ENCODE measurements at places on chromosomes 11 and 22.

DNA sequence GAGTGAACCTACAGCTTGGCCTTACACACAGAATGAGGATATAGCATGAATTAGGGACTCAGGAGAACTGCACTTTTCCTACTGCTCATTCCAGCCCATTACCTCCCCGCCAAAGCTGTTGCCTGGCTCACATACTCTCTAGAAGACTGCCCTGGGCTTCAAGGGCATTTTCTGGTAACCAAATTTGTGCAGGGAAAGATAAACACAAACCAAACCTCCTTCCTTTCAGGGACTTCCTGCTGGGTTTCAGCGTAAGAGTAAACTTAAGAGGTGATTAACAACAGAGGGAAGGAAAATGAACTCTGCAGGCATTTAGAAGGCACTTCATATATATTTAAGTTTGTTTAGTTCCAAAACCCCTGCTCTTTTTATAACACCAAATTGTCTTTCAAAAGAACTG lies 194.9 kb downstream of the SWAP70 start:
- no peak for DNase-seq

DNA sequence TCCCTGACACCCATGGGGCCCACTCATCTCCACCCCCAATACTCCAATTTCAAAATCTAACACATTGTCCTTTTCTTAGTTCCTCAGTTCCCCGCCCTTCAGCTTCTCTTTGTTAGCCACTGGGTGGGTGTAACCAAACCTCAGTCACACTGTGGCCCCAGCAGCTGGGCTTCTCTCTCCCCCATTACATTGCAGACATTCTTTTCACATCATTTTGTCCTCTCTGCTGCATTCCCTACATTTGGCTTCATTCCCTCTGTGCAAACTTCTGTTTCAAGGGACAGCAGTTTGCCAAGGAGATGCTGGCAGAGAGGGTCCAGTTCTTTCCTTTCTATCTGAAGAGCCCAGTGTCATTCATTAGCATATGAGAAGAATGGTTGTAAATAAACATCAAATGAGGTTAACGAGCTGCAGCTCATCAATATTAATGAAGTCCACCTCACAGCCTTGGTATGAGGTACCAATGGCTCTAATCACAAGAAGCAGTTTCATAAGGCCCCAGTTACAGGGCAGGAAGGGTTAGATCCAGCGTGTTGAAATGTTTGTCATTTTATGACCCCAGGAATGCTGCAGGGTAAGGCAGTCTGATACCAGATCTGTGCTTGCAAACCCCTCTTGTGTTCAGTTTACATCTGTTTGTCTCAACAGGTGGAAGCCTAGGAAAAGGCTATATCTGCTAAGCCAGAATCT lies 72.3 kb downstream of the ARFGAP2 start:
- no peak for DNase-seq

DNA sequence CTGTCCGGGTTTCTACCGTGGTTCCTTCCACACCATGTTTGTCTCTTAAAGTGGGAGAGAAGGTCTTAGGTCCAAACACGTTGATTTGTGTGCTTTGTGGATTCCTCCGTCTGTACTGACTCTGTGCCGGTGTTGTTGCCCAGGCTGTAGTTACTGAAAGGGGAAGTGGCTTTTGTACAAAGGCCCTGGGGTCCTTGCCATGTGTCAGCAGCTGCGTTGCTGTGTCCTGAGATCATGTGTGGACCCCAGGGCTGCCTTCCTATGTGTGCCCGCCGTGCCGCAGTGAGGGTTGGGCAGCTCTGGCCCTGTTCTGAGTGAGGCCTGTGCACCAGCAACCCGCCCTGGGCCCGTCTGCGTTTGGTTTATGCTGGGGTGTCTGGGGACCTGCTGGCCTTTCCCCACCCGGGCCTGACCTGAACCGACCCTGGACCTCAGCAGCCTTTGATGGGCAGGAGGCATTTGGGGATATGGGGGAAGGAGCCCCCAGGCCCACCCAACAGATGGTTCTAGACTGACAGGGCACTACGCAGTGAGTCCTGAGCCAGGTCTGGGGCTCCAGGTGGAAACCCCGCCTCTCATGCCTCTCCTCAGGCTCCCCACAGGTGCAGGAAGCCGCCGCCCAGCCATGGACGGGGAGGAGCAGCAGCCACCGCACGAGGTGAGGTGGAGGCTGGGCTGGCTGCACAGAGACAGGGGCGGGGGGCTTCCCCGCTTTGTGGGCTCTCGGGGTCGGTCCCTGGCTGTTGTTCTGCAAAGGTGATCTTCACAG lies 6.9 kb downstream of the TRABD start:
- no peak for DNase-seq

DNA sequence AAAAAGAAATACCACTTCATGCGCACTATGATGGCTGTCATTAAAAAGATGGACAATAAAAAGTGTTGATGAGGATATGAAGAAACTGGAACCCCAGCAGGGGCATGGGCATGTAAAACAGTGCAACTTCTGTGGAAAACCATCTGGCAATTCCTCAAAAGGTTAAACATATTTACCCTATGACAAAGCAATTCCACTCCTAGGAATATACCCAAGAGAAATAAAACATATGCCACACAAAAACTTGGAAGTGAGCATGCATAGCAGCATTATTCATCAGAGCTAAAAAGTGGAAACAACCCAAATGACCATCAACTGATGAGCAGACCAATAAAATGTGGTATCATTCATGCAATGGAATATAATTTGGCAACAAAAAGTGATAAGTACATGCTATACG lies 50.1 kb downstream of the LRRC32 start:
- no peak for DNase-seq

DNA sequence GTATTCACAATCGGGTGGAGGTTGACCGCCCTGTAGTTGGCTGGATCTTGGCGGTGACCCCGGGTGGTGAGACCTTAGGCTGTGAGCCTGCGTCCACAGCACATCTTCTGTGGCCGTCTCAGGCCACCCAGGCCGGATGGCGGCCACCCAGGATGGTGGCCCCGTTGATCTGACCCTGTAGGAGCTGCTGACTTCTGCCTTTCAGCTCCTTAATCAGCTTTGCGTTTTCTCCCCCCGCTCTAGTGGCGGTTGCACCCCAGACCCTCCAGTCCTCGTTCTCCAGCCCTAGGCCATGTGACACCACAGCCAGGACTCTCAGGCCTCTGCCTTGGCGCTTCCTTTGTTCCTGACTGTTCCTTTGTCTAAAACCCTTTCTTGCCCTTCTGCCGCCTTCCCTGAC lies 244.0 kb downstream of the TBC1D22A start:
- no peak for DNase-seq

DNA sequence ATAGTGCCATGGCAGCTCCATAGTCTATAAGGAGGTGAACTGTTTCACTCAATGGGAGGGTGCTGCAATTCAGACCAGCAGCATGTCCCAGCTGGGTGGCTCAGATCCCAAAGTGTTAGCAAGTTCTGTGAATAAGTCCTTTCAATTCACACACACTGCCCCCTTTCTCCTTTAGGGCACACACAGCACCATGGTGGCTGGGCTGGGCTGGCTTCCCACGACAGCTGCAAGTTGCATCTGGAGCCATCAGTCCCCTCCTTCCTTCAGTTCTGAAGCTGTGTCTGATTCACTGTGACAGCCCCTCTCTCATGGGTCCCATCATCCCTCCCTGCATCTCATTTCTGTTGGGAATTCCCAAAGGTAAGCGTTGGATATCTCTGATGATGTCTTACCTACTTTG lies 324.1 kb upstream of the NCAM1 start:
- DNase-seq = no peak

DNA sequence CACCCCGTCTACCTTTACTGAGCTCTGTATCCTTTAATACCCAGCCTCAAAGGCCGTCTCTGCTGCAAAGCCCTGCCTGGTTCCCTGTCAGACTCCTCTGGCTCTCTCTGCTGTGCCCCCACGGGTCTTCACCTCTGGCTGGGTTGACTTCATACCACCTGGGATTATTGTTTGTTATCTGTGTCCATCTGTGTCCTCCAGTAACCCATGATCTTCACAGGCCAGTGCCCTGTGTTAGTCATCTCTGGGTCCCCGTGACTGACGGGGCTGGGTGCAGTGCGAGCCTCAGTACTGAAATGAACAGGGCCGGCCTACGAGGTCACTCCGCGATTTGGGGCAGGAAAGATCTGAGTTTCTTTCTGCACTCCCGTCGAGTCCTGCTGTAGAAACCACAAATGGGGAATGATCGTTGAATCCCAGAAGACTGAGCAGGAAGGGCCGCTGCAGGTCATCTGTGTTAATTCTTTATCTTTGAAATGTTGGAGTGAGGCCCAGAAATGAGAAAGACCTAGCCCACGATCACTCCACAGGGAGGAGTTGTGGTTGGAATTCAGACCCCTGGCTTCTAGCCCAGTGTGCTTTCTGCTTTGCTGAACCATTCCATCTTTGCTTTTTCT lies 12.3 kb upstream of the TUB start:
- DNase-seq = no peak

DNA sequence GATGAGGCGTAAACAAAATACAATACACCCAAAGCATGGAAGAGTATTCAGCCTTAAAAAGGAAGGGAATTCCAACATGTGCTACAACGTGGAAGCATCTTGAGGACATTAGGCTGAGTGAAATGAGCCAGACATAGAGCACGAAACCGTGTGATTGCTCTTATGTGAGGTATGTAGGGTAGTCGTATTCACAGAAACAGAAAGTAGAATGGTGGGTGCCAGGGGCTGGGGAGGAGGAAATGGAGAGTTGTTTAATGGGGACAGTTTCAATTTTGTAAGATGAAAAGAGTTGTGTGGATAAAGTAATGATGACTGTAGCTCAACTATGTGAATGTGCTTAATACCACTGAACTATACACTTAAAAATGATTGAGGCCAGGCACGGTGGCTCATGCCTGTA lies 10.2 kb upstream of the KMT5B start:
- no peak for DNase-seq

GRCh38 chr11:10303558-10304363 lies 1.1 kb upstream of the ADM start:
- peak; percentile 43 for DNase-seq

- DNase-seq = no peak
These were observed 21.2 kb upstream of the OSBPL5 start for GRCh38 chr11:3186166-3186953.

DNA sequence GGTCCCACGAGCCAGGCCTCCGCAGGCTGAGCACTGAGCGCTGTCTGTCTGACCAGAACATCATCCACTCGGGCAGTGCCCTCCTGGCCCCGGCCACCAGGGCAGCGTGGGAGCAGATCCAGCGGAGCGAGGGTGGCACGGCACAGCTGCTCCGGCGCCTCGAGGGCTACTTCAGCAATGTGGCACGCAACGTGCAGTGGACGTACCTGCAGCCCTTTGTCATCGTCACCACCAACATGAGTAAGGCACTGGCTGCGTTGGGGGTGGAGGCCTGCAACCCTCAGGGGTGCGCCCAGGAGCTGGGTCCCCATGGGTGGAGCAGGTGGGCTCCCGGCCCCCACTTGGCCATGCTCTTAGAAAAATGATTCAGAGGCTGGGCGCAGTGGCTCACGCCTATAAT lies 49.7 kb upstream of the PRODH start:
- DNase-seq = no peak

DNA sequence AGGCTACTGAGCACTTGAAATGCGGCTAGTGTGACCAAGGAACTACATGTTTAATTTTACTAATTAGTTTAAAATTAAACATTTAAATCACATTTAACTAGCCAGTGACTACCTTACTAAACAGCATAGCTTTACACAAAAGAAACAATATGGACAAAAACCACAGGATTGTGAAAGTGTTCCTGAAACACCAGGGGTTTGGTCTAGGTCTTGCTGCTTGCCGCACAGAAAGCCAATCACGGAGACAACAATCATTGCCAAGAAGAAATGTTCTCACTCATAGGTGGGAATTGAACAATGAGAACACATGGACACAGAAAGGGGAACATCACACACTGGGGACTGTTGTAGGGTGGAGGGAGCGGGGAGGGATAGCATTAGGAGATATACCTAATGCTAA lies 309.5 kb downstream of the C11orf87 start:
- DNase-seq = no peak

- no peak for DNase-seq
These were observed 155.6 kb downstream of the BRD1 start for GRCh38 chr22:49672014-49672516.

GRCh38 chr22:31942091-31942490 lies 2.2 kb upstream of the YWHAH start:
- DNase-seq = no peak

DNA sequence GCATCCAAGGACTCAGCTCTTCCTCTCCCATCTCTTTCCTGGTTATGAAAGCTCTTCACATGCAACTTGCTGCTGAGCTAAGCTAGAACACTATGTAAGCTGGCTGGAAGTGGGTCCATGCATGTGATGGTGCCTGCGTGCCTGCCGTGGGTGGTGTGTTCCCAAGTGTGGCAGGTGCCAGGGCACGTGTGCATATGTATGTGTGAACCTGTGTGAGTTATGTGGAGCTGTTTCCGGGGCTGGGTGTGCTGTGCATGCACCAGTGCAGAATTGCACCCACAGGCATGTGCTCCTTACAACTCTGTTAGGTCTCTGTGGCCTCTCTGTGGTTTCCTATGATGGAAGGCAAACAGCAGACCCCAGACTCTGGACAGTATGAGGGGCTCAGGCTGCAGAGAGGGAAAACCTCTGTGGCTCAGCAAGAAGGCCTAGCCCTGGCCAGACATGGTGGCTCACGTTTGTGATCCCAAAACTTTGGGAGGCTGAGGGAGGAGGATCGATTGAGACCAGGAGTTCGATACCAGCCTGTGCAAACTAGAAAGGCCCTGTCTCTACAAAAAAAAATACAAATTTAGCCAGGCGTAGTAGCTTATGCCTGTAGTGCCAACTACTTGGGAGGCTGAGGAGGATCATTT lies 4.1 kb upstream of the P2RY6 start:
- peak; percentile 16 for DNase-seq

GRCh38 chr11:3732671-3733436 lies 61.7 kb upstream of the CHRNA10 start:
- DNase-seq = no peak

DNA sequence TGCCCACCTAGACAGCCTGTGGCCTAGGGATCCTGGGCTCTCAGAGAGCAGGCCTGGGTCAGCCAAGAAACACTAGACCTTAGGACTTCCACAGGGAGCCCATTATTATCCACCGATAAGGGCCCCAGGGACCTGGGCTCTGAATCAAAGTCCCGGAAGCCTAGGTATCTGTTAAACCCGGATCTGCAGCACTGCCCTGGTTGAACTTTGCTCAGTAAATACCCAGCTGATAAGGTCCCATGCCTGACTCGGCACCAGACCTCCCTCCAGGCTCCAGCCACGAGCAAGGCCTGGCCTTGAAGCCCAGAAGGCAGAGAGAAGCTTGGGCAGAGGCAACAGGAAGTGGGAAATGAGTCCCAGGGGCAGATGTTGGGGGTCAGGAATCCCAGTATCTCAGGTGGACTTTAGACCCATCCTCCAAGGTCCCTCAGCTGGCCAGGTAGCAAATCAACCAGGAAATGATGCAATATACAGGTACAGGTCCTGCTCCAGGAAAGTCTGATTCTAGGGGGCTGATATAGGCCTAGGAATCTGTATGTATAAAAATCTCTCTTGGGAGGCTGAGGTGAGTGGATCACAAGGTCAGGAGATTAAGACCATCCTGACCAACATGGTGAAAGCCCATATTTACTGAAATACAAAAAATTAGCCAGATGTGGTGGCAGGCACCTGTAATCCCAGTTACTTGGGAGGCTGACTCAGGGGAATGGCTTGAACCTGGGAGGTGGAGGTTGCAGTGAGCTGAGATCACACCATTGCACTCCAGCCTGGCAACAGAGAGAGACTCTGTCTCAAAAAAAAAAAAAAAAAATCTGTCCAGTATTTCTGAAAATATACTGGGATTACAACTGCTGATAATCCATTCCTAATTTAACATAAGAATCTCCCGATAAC lies 18.7 kb downstream of the POU2AF1 start:
- DNase-seq = no peak

Data from activated CD4-positive, CD25-positive, alpha-beta regulatory T cell treated with anti-CD3 and anti-CD28 coated beads, Interleukin-2, amount 50 U/mL, for 72 hours (primary cell).